ENCODE measurements at places on chromosomes 4 and X.
A peak's percentile ranks its signal among the peaks of the same experiment; 100 is the strongest.

- DNase-seq, result no peak
Measured at GRCh38 chrX:21698272-21698671, 40.1 kb upstream of the KLHL34 start.

DNA sequence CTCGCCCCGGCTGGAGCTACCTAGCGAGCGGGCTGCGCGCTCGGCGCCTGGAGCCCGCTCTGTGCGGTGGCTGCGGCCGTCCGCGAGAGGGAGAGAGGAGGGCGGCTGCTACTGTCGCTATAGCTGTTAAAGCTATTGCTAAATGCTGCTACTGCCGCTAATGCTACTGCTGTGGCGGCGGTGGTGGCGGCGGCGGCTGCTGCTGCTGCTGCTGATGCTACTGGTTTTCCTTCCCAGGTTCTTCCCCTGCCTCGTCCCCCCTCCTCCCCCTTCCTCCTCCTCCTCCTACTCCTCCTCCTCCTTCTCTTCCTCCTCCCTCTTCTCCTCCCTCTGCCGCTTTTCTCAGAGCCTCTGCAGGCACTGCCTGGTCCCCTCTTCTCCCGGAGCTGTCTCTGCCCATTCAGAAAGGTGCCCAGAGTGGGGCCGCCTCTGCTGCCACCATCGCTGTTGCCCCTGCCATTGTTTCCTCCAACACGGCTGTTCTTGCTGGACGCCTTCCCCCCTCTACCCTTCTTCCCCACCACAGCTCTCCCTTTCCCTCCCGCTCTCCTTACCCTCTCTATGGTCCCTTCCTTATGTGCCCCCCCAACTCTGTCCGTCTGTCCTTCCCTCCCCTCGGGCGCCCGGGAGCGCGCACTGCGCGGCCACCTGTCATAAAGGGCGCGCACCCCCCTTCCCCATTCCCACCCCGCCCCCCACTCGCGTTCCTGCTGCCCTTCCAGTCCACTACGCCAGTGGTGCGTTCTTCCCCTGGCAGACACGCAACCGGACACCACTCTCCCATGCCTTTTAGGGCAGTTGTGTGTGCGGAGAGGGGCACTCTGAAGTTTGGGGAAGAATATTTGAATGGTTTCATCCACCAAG is at the start of gene NEXMIF:
TSS of gene NEXMIF (minus strand) at position 228 of the 864 bp plus-strand sequence.
- DNase-seq, result peak; percentile 9

GRCh38 chr4:77344784-77345183 is 187.8 kb downstream of the CCNG2 start:
- DNase-seq, result no peak

GRCh38 chrX:44157858-44158257 is 184.7 kb upstream of the NDP start:
- no peak for DNase-seq

- DNase-seq, result no peak
Measured at GRCh38 chr4:48683784-48684666, 96.1 kb downstream of the FRYL start.

DNA sequence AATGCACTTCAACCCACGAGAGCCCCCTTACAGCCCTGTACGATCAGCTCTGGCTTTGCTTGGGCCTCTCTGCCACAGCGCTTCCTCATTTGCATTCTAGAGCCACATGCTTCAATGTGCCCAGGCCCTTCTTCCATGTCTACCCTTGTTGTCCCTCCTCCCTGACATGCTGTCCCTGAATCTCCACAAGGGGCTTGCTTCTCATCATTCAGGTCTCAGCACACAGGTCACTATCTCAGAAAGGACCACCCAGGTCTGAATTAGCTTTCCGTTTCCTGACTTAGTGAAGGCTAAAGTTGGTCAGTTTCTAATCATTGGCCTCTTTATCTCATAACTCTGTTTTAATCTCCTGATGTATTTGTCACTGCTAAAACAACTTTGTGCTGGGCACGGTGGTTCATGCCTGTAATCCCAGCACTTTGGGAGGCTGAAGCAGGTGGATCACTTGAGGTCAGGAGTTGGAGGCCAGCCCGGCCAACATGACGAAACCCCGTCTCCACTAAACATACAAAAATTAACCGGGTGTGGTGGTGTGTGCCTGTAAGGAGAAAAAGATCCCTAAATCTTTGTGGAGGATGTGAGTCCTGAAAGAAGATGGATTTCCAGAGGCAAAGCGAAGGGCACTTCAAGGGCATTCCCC is 17.9 kb upstream of the SLC34A2 start:
- no peak for DNase-seq

- no peak for DNase-seq
Measured at GRCh38 chr4:82194329-82194728, 179.5 kb downstream of the HNRNPD start.

DNA sequence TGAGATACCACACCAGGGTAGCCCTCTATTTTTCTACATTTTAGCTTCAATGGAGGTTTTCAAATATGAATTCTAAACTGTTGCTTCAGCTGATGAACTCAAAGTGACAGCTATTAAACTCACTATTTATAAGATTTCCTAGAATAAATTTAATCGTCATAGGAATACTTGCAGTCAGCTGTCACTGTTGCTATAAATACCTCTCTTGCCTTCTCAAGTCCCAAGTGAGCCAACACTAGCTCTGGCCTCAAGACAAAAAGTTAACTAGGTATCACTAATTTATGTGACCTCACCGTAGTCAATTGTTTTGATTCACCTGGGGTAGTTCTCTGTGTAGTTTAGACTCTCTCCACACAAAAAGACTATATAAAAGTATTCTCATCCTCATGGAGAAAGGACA is 34.3 kb upstream of the PROM1 start:
- no peak for DNase-seq

DNA sequence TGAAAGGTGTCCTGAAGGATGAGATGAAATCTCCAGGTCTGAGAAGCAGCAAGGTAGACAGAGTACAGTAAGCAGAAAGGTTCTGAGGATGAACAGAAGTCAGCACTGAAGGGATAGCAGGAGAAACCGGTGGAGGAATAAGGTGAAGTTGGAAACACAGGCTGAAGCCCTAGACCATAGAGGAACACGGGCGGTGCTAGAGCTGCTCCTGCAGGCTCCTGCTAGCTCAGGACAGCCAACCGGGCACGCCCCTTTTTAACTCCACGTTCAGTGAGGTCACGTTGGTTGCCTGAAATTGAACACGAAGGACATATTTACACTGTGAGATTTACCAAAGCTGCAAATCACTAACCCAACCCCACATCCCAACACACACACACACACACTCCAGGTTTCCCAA is 1886.4 kb upstream of the AGA start:
- no peak for DNase-seq

DNA sequence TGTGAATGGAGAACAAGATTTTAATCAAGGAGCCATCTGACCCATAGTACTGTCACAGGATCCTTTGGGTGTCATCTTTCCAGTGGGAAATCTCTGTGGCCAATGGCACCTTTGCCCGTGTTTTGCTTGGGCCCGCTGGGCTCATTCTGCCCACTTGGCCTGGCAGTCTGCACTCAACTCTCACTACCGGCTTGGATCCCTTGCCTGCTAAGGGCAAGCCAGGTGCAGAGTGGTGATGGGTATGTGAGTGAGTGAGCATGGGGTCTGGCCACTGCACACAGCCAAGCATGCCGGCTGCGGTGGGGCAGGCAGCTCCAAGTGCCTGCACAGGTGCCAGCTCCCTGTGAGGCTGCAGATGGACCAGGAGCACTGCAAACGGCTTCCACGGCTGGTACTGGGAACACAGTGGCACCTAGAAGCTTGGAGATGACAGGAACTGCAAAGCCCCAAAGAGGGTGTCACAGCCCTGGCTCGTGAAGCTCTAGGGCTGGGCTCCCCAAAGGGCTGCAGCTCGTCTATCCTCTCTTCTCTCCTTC is 454.5 kb downstream of the TMA16 start:
- no peak for DNase-seq

DNA sequence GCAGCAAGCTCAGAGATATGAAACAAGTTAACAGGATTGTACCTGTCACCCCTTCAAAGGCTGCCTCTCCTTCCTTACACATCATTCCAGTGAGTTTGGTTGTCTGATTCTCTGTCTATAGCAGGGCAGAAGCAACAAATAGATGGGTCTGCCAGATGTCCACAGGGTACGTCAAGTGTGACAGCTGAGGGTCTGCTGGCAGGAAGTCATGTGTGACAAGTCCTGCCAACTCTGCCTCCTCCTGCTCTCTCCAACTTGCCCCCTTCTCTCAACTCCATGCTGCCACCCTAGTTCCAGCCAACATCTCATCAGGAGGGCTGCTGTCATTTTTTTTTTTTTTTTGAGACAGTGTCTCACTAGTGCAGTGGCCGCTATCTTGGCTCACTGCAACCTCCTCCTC is 109.2 kb downstream of the NSUN7 start:
- DNase-seq, result no peak

GRCh38 chrX:130330146-130330545 is 9.6 kb upstream of the SLC25A14 start:
- DNase-seq, result no peak

DNA sequence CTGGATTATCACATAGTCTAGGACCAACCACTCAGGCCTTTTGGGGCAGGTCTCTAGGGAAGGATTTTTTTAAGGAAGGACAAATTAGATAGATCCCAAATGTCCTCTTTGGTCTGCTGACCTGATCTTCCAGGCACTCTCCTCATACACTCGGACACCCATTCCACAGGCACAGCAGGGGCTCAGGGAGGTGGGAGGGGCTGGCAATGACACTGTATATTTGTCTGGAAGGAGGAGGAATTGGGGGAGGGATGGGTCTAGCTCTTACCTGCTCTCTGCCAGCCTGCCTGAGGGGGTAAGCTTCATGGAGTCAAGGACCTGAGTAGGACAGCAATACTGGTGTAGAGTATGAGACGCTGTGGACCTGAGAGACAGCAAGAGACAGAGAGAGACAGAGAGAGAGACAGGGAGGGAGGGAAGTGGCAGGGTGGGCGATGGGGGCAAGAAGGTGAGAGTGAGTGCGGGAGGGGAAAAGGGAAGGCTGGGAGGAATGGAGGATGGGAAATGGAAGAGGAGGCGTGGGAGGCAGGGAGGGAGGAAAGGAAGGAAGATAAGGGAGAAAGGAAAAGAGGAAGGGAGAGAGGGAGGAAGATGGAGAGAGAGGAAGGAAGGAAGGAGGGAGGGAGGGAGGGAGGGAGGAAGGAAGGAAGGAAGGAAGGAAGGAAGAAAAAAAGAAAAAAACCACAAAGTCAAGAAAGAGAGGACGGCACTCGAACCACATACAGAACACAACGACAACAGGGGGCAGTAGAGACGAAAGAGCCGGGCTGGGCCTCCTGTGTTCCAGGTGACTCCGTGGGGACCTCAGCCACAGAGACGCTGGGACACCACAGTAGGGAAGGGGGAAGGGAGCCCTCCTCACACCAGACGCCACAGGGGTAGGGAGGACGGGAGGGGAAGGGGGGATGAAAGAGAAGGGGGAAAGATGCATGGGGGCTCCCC is 1.8 kb downstream of the IQSEC2 start:
- DNase-seq, result no peak
